ENCODE measurements at places on chromosomes 4 and X.

DNA sequence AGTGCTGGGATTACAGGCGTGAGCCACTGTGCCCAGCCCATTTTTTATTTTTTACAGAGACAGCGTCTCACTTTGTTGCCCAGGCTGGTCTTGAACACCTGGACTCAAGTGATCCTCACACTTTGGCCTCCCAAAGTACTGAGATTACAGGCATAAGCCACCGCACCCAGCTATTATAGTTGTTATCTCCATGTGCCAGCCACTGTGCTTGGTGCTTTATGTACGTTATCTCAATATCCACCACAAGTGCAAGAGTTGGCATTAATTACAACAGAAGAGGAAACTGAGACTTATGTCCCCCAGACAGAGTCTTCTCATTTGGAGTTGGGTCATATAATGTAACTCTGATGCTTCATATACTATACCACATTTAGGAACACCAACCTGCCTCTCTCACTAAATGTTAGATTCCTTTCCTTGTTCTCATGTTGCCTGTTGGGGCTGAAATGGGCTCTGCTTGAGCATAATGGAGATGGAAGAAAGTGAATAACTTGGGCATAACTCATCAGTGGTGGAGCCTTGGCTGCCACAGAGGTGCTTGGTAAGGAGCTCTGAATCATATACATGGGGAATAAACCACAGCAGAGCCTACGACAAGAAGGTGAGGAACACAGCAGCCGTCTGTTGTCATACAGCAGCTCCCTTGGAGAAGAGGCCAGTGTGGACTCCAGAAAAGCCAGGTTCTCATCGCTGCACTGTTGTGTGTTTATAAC lies 84.3 kb downstream of the SPRY1 start:
- DNase-seq, result no peak

DNA sequence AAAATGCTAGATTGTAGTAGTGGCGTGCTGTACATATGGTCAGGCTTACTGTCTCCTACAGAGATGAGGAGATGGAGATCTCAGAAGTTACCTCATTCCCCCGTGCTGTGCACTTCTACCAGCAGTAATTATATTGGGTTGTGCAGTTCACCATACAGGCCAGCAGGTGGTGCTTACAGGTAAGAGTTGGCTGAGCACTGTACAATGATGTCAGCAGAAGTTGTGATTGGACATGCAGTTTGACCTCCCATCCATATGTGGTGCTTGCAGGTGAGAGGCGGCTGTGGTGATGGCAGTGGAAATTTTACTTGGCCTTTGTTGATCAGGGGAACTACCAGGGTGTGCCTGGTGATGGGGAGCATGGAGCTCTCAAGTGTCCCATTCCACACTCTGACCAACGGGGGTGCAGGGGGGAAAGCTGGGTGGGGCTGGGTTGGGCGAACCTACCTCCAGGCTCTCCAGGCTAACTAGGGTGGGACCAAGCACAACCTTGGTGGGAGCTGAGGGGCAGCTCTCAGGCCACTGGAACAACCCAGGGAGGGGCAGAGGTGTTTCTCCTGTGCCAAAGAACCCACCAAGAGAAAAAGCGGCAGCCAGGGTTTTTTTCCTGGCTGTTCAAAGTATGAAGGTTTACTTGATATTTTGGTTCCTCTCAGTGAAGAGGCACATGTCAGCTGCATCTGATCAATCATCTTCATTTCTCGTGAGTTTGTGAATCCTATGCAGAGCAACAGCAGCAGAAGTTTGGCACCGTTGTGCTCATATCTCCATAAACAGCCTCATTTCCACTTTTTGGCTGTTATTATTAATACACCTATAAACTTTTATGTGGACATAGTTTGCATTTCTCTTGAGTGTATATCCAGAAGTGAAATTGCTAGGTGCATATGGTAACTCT lies 73.8 kb upstream of the FREM3 start:
- DNase-seq, result peak; percentile 8

DNA sequence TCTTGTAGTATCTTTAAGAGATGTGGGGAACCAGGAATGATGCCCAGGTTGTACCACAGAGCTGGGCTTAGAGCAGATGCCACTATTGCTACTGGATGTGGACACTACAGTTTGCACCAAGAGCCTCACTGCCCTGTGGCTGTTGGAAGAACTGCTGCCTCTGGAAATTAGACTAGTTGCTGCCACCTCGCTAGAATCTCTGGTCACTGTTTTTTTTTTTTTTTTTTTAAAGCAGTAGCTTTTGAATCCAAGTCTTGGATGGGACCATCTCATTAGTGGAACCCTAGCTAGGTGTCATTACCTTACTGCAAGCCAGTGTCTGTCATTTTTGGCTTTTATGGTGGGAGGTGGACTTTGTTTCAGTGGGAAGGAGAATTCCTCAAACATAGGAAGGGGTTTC lies 105.5 kb downstream of the ARHGAP10 start:
- no peak for DNase-seq

- DNase-seq, result no peak
These were observed 32.2 kb upstream of the PROM1 start for GRCh38 chr4:16116019-16116418.

DNA sequence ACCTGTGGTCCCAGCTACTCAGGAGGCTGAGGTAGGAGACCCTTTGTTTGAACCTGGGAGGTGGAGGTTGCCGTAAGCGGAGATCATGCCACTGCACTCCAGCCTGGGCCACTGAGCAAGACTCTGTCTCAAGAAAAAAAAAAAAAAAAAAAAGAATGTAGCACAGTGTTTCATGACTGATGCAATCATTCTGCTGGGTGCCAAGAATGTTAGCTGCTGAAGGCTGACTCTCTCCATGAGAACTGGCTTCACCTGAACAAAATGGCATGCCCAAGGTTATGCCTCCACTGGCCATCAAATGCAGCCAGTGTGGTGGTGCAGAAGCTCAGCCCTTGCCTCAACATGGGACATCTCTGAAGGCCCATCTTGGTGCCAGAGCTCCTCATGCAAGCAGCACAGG lies 412.1 kb downstream of the ADAM29 start:
- DNase-seq, result no peak

GRCh38 chr4:78683352-78683751 lies 92.8 kb upstream of the BMP2K start:
- no peak for DNase-seq

DNA sequence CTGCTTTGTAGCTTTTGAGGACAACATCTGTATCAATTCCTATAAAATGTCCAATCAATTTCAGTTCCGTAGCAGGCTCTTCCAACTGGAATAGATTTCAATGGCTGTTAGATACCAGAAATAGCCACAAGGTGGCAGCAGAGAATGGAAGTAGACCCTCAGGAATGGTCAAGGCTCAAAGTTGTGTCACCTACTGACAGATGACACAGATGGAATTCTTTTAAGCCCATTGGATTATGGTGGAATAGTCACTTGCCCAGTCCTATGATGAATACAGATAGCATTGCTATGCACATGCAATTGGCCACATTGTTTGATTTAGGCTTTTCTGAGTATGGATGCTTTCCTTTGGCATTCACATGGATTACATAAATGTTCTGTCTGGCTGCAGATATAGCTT lies 130.4 kb upstream of the RADX start:
- DNase-seq, result no peak

- no peak for DNase-seq
These were observed 29.7 kb downstream of the MANBA start for GRCh38 chr4:102730968-102731533.

- DNase-seq, result no peak
These were observed 19.4 kb downstream of the NKX6-1 start for GRCh38 chr4:84479663-84480062.

- no peak for DNase-seq
These were observed 14.5 kb upstream of the KDM5C start for GRCh38 chrX:53239474-53239873.

DNA sequence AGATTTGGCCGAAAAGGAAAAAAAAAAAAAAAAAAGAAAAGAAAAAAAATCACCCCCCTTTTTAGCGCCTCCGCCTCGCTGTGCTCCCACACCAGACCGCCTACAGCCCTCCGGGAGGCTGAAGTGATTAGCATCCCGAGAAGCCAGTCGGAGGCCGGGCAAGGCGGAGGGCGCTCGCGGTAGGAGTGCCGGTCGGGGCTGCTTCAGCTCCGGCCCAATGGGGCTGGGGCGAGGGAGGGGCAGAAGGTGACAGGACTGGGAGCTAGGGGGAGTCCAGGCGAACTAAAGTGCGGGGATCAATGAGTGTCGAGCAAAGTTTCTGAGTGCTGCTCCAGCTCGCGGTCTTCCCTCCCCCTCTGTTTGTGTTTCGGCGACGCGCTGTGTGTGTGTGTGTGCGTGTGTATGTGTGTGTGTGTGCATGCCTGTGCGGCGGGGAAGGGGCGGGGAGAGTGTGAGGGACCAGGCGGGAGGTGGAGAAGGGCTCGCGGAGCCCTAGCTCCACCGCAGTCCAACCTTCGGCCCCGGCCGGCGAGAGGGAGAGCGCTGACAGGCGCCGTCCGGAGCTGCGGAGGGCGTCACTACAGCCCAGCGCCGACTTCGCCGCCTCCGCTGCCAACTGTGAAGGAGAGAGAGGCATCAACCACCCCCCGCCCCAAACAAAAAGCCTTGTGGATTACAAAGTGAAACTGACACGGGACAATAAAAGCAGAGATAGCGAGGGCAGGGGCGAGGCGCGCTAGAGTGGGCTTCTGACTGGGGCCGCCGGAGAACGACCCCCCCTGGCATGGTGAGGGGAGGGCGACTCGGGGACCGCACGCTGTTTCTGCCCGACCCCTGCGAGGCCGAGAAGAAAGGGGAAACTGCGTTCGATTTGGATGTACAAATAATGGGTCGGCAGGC lies at the start of gene FAT4:
Gene FAT4, plus strand, starts transcription at position 280 of the 900 bp plus-strand sequence. CDS start 1,457 bp downstream, outside the sequence.
- peak; percentile 53 for DNase-seq

GRCh38 chr4:117900832-117901231 lies 133.5 kb upstream of the NDST3 start:
- no peak for DNase-seq

DNA sequence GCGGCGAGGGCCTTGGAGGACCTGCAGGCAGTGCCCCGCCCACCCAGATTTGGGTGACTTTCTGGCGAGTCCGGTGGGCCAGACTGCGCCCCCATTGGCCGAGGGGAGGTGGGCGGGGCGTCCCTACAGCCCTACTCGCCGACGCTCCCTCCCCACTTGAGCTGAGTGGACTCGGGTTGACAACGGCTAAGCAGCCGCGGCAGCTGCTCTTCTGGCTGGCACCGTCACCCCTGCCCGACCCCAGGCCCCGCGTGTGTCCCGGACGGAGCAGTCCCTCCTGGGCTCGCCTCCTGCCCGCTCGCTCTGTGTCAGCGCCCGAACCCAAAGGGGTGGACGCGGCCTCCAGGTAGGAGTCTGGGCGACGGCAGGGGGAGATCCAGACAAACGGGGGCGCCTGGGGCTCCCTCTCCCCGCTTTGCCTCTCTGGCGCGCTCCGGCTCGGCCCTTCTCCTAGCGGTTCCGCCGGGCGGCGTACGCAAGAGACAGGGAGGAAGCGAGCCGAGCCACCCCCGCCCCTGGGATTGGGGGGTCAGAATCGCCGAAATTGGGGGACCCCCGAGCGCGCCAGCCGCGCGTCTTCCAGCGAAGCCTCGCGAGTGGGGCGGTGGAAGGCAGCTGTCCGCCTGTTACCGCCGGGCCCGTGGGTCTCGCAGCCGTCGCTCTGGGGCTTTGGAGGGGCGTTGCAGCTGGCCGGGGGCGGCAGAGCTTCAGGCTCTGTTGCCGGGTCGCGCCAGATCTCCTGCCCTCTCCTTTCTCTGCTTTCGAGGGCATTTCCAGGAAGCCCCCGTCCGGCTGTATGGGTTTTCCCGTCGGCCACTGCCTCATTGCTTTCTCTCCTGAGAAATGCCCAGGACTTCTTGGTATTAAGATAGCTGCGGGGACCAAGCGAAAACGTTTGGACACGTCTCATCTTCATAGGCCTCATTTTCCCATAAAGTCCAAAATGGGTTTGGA lies 46.3 kb downstream of the STARD8 start:
- no peak for DNase-seq

DNA sequence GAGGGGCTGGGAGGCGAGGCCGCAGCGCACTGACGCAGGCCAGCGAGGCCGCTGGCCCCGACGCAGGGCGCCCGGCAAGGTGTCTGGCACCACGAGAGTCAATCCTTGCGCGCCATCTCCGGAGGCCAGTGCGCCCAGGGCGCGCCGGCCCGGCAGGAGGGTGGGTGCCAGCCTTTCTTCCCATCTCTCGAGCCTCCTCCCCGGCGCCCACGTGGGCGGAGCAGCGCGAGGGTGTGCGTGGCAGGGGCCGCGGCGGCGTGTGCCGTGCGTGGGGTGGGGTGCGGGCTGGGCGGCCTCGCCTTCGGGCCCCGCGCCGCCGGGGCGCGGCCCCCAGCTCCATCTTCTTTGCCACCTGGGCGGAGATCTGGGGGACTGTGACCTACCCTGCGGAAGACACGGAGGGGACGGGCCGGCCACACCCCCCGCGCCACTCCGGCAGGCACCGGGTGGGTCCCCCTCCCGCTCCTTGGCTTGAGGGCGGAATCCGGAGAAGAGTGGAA lies 877 bp downstream of the JAKMIP1 start:
- no peak for DNase-seq

- DNase-seq, result no peak
These were observed 139.7 kb upstream of the PSAPL1 start for GRCh38 chr4:7574287-7575014.

- no peak for DNase-seq
These were observed 54.0 kb upstream of the CHRNA9 start for GRCh38 chr4:40281099-40281498.

GRCh38 chr4:115165503-115165902 lies 52.1 kb upstream of the NDST4 start:
- no peak for DNase-seq

DNA sequence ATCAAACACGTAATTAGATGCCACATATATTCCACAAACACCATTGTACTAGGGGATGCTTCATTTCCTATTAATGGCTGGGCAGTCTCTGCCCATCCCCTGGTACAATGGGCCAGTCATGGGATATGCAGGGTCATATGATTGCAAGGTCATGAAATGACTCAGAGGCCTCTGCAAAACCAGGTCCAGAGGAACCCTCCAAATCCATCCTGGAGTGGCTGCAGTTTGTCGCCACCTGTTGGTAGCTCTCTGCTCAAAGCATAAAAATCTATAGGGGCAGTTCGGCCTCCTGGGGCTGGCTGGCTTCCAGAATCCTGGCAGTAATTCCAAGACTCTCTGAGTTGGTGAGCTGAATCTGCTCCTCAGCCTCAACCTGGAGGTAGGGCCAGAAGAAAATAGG lies 22.9 kb upstream of the PUDP start:
- no peak for DNase-seq

- DNase-seq, result no peak
These were observed 26.9 kb downstream of the TSPAN5 start for GRCh38 chr4:98631506-98631905.

DNA sequence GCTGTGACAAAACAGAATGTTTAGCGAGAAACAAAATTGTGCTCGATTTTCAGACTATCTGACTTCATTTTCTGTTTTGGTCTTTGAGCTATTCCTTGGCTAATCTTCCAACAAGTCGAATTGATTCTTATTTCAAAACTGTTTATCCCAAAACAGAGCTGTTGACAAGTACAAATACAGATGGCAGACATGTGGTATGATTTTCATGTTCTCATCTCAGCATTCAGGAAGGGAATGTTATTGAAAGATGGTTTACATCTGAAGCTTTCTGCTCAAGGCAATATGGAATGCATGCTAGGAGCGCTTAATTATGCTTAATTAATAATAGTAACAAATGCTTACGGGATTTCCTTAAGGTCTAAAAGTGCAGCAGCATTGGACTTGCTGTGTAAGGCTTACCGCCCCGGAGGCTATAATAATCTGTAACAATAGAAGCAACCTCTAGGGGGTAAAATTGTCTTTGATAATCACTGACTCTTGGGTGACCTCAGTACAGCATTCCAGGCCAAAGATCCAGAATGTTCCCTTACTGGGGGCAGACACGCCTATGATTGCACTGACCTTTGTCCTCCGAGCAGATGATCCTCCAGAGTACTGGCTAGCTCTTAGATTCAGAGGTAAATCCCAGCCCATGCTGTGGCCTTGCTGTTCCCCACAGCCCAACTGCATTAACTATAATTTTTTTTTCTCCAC lies 16.4 kb downstream of the LSM6 start:
- no peak for DNase-seq
